ENCODE measurements at places on chromosomes 4 and X. TPM values are rescaled to one million over a fixed set of nuclear protein-coding genes. Genes with fewer than 3 reads are reported as not detected.

The BBS12 gene
- 0.85 TPM for total RNA-seq

The PCDH7 gene
- not detected for total RNA-seq

The USP27X gene
- total RNA-seq, result 2.0 TPM

The FAM241A gene
- total RNA-seq, result 0.36 TPM

The PHEX gene
- total RNA-seq, result 0.25 TPM

The GLRA2 gene
- not detected for total RNA-seq

The NAP1L5 gene
- total RNA-seq, result 12.7 TPM

The CXorf49 gene
- not detected for total RNA-seq

The PITX2 gene
- not detected for total RNA-seq

The DKK2 gene
- 0.85 TPM for total RNA-seq

The GPR173 gene
- not detected for total RNA-seq

DNA sequence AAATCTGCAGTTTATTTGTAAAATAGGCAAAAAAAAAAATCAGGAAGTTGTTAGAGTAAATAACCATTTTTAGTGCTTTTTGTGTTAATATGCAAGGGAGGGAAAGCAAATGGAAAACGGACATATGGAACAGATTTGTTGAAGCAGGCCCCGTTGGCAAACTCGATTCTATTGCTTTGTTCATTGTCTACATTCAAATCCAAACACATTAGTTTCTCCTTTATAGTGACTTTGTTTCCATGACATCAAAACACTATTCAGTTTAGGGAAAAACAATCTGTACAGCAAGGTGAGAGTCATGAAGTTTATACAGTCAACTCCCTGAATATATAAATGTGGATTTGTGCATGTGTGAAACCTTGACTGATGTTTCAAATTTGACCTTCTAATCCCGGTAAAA lies 142.2 kb downstream of the FAM47A start:
- no peak for DNase-seq

- DNase-seq, result no peak
Measured at GRCh38 chr4:75031775-75032174, 98.9 kb downstream of the PARM1 start.

DNA sequence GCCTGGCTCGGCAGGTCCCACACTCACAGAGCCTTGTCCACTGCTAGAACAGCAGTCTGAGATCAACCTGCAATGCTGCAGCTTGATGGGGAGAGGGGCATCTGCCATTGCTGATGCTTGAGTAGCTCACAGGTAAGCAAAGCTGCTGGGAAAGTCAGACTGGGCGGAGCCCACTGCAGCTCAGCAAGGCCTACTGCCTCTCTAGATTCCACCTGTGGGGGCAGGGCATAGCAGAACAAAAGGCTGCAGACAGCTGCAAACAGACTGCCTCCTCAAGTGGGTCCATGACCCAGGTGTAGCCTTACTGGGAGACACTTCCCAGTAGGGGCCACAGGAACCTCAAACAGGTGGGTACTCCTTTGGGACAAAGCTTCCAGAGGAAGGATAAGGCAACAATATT lies 110.6 kb upstream of the ADAMTS3 start:
- no peak for DNase-seq

DNA sequence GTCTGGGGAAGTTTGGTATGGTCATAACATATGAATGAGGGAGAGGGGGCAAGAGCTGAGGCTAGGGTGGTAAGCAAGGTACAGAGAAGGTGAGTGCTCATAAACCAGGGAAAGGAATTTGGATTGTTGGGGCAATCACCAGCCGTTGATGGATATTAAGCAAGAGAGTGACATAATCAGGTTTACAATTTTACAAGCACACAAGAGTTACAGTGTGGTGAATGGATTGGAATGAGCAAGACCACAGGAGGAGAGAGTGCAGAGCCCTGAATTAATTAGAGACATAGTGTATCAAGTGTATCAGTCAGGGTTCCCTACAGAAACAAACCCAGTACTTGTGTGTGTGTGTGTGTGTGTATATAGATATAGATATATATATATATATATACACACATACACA lies 18.7 kb upstream of the FMR1NB start:
- no peak for DNase-seq

GRCh38 chrX:6980981-6981380 lies 166.5 kb upstream of the STS start:
- DNase-seq, result no peak

GRCh38 chr4:67624939-67625338 lies 66.4 kb downstream of the STAP1 start:
- no peak for DNase-seq

DNA sequence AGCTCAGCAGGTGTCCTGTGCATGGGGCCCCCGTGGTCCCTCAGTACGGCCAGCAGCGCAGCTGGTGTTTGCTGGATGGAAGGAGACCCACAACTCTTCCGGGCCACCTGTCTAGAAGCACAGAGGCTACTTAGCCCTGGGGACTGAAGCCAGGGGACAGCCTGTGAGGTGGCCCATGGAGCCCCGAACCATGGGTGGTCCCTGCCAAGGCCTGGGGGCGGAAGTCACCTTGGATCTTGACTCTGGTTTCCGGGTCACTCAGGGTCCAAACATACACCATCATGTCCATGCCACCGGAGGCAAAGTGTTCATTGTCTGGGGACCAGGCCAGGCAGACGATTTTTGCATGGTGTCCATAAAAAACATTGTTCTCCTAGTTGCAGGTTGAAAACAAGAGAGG lies 39.5 kb downstream of the WDR1 start:
- no peak for DNase-seq

DNA sequence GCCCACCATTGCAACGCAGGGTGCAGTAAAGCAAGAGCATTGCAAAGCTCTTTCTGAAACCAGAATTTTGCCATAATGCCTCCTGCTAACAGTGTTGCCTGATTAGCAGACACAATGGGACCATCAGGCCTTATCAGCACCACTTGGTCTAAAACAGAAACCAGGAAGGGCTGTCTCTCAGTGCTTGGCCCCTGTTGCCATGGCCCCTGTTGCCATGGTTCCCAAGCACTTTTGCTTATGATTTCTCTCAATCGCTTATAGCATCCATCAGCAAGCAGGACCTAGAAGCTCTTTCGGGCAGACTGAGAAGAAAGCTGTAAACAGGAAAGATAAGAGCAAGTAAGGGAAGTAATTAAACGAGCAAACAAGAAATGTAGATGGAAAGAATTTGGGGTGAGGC lies 36.8 kb downstream of the RTL5 start:
- peak; percentile 86 for DNase-seq

DNA sequence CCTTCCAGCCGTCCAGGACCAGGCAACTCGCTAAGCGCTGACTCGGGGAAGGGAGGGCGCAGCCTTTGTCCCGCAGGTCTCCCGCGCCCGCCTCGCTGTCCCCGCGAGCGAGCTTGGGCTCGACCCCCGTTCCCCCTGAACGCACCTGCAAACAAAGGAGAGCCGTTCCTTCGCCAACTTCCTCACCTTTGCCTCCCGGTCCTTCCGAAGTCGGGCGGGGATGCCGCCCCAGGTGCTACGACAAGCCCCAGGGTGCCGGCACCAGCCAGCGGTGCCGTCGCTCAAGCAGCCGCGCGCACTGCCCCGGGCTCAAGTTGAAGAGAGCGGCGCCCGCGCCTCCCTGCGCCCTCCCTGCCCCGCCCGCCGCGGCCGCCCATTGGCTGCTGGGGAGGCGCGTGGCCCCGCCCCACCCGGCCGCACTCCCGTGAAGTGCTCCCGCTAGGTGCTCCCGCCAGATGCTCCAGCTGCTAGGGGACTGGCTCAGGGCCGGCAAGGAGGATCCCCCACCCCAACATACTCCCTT lies 107.1 kb downstream of the NSUN7 start:
- peak; percentile 53 for DNase-seq

GRCh38 chr4:146256328-146256727 lies 42.0 kb downstream of the REELD1 start:
- DNase-seq, result no peak

DNA sequence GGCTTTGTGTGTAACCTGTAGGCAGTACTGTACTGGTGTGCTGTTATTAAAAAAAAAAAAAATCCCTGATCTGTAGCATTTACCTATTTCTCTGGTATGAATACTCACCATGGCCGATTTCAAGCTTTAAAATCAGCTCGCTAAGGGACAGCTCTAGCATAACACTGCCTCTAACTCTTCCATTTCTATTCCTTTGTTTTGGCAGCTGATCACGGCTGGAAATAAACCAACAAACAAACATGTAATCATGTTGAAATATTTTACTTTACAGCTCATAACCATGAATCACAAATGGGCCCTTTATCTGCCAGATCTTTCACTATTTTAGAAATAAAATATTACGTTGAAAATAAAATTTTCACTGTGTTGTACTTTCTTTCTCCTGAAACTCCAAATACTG lies 60.5 kb upstream of the IL15 start:
- no peak for DNase-seq

GRCh38 chr4:153628796-153629315 lies 55.2 kb upstream of the TLR2 start:
- no peak for DNase-seq

DNA sequence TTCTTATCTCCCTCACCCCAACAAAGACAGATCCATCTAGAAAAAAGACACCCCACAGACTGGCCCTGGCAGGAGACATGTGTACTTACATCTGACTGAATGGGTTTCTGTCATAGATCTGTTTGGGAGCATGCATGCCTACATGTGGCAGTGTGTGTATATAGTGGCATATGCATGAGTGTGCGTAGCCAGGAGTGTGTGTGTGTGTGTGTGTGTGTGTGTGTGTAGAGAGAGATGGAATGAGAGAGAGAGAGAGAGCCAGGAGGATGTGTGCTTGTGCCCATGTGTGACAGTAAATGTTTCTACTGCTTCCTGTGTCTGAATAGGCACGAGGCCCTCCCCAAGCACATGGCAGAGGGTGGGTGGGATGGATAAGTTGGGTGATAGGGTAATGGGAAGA lies 37.1 kb downstream of the EFNB1 start:
- DNase-seq, result no peak

DNA sequence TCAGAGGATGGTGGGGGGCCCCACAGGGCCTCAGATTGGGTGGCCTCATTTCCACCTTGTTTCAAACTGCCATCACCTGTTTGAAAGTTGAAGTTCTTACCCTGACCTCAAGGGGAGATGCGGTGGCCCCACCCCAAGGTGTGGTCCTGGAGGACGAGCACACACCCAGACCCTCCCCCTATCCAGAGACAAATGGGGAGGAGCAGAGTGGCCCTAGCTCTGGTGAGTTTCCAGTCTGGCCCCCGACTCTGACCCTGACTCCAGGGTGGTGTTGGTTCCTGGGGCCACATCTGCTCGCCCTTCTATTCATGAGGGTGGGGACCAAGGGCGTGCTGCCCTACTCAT lies 36.3 kb upstream of the ADRA2C start:
- DNase-seq, result no peak

DNA sequence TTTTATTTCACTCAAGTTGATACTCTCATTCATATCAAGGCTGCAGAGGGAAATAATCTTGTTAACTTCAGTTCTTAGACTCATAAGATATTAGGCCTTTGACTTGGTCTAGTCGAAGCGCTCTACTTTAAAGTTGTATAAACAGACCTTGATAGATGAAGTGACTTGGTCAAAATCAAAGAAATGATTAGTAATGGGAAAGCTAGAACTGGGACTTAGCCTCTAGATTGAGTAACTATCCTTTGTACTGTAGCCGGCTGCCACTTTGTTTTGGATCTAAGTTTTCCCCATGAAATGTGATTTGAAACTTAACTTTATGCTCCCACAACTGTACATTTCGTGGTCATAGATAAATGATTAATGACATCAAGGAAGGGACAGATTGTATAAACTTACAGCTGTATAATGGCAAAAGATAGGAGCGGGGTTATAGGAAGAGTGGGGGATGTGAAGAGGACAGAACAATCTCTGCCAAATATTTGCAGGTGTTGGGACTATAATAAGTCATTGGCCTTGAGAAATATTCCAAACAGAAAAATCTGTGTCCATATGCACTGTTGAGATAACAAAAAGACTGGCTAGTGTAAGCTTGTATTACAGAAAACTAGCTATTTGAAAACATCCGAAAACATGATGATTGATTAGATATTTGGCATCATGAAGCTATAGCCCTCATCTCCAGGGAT lies 17.2 kb downstream of the MID2 start:
- DNase-seq, result no peak

DNA sequence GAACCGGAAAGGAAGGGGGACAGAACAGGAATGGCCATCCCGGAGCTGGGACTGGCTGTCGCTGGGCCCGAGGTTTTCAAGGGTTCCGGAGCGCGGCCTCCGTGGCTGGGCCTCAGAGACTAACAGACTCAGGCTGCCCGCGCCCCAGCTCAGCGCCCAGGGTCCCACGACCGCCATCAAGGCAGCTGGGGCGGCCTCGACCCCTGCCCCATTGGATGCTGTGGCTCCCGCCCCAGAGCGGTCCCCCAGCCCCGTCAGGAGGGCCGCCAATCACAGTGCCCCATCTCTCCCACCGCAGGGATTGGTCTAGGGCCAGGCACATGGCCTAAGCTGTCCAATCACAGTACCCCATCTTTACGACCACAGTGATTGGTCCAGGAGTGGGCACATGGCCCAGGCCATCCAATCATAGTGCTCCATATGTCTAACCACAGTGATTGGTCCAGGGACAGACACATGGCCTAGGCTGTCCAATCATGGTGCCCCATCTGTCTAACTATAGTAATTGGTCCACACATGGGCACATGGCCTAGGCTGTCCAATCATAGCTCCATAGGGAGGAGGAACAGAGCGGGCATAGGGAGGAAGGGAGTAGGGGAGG lies 105.3 kb upstream of the NKX1-1 start:
- no peak for DNase-seq

- no peak for DNase-seq
Measured at GRCh38 chrX:50629774-50630173, 159.1 kb upstream of the DGKK start.

DNA sequence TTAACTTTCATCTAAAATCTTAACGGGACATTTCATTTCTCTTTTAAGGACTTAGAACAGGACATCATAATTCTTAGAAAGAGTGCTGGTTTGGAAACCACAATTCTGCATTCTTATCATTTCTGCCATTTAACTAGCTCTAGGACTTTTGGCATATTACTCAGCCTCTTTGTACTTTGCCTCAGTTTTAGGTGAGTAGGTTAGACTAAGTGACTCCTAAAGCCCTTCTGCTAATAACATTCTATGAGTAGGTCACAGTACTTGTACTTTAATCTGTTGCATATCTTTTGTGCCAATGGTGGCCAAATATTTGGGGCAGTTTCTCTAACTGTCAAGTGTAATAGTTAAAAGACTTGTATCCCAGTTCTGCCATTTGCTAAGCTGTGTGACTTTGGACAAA lies 115.4 kb upstream of the NUDT6 start:
- DNase-seq, result no peak

GRCh38 chrX:55489314-55490009 lies at the start of gene USP51:
Gene USP51 (minus strand): TSS chrX:55489848. CDS start chrX:55488939, 909 bp downstream.
- DNase-seq, result no peak

GRCh38 chrX:74230094-74230493 lies 73.9 kb upstream of the ZCCHC13 start:
- no peak for DNase-seq

DNA sequence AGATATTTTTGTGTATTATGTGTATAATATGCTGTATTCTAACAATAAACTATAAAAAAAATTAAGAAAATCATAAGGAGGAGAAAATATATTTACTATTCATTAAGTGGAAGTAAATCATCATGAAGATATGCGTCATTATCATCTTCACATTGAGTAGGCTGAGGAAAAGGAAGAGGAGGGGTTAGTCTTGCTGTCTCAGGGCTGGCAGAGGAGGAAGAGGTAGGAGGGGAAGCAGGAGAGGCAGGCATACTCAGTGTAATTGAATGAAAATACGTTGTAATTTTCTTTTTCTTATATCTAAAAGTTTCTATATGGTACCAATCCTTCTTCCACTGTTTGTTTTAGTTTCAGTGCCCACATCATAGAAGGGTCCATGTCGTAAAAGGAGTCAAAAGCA lies 9.8 kb upstream of the TMEM185A start:
- no peak for DNase-seq
